HFFc6 (cell line): ENCODE measurements at places on chromosomes 6 and 20. TPM values are rescaled to one million over a fixed set of nuclear protein-coding genes. Genes with fewer than 3 reads are reported as not detected.

The SAMD10 gene
- 2.3 to 2.6 TPM (median 2.5 TPM) in 3 replicates for total RNA-seq

The BPIFB3 gene
- not detected in 3 replicates for total RNA-seq

The NTSR1 gene
- 3.0 and 6.0 TPM in 2 replicates for total RNA-seq

The GJA1 gene
- total RNA-seq = 88.2 to 97.3 TPM (median 89.6 TPM) in 3 replicates

The ZNF334 gene
- 1.2 and 1.5 TPM in 2 replicates for total RNA-seq

The UCKL1 gene
- 18.9 to 23.4 TPM (median 19.8 TPM) in 3 replicates for total RNA-seq

The OPN5 gene
- not detected in 2 replicates for total RNA-seq

The CPXM1 gene
- not detected in 3 replicates for total RNA-seq

The PBOV1 gene
- not detected in 3 replicates for total RNA-seq

The EFCAB8 gene
- 0.37 TPM in 1 of 3 replicates, not detected in the others for total RNA-seq

The CTCFL gene
- not detected in 2 replicates for total RNA-seq

The VIP gene
- total RNA-seq = not detected in 3 replicates

The ANKRD6 gene
- total RNA-seq = not detected in 3 replicates

The PI3 gene
- not detected in 3 replicates for total RNA-seq

The ABHD16B gene
- total RNA-seq = not detected in 3 replicates

The IRF4 gene
- total RNA-seq = not detected in 3 replicates

The TAF11 gene
- 16.0 to 19.9 TPM (median 19.4 TPM) in 3 replicates for total RNA-seq

The RARS2 gene
- total RNA-seq = 52.5 to 61.6 TPM (median 54.5 TPM) in 3 replicates

The SLC22A2 gene
- not detected in 3 replicates for total RNA-seq

The LY6G6F gene
- total RNA-seq = not detected in 2 replicates

The CCR6 gene
- total RNA-seq = not detected in 3 replicates

The C6orf58 gene
- total RNA-seq = not detected in 3 replicates

The SPEF1 gene
- 0.27 to 0.35 TPM (median 0.30 TPM) in 3 replicates for total RNA-seq

The NKX2-2 gene
- 0.40 TPM in 1 of 2 replicates, not detected in the other for total RNA-seq

The C20orf144 gene
- 0.13 to 0.23 TPM (median 0.19 TPM) in 3 replicates for total RNA-seq

The CDH4 gene
- total RNA-seq = 5.7 to 10.8 TPM (median 5.8 TPM) in 3 replicates

The XKR7 gene
- not detected in 3 replicates for total RNA-seq

The TRIM27 gene
- total RNA-seq = 35.6 to 39.4 TPM (median 36.2 TPM) in 3 replicates

The CRISP2 gene
- total RNA-seq = not detected in 3 replicates

The RSPH4A gene
- total RNA-seq = 0.17 to 0.22 TPM in 2 of 3 replicates, not detected in the other

The HLA-F gene
- total RNA-seq = 1.1 to 7.5 TPM (median 2.0 TPM) in 3 replicates

The SIRPB2 gene
- not detected in 3 replicates for total RNA-seq

The NMBR gene
- total RNA-seq = not detected in 3 replicates

The LRFN2 gene
- not detected in 3 replicates for total RNA-seq

The SMLR1 gene
- total RNA-seq = not detected in 3 replicates

The PDYN gene
- total RNA-seq = not detected in 2 replicates

The LY86 gene
- not detected in 3 replicates for total RNA-seq

The PCSK2 gene
- not detected in 3 replicates for total RNA-seq

The FUT9 gene
- total RNA-seq = not detected in 3 replicates

The SSTR4 gene
- not detected in 3 replicates for total RNA-seq

The BEND3 gene
- 2.1 to 2.4 TPM (median 2.3 TPM) in 3 replicates for total RNA-seq

The BTN1A1 gene
- total RNA-seq = not detected in 3 replicates

The ULBP2 gene
- 16.2 and 17.9 TPM in 2 replicates for total RNA-seq

The POM121L2 gene
- total RNA-seq = not detected in 3 replicates

The HSD17B8 gene
- 0.62 to 1.4 TPM (median 0.83 TPM) in 3 replicates for total RNA-seq

The ANKRD66 gene
- not detected in 3 replicates for total RNA-seq

The PPP2R5D gene
- total RNA-seq = 35.8 to 49.5 TPM (median 43.8 TPM) in 3 replicates

The GRM4 gene
- 0.07 TPM in 1 of 3 replicates, not detected in the others for total RNA-seq
